ENCODE measurements at places on chromosomes 3 and 15. TPM values are rescaled to one million over a fixed set of nuclear protein-coding genes. Genes with fewer than 3 reads are reported as not detected.

Gene GLDN
- total RNA-seq = not detected

Gene CD80
- total RNA-seq = not detected

Gene ARHGEF3
- 8.5 TPM for total RNA-seq

Gene ESYT3
- total RNA-seq = 0.54 TPM

Gene ERC2
- not detected for total RNA-seq

Gene ABHD14A
- 13.5 TPM for total RNA-seq

Gene NRG4
- 1.3 TPM for total RNA-seq

Gene PLCB2
- total RNA-seq = 0.55 TPM

Gene EPHB3
- total RNA-seq = 0.23 TPM

Gene KLHL40
- total RNA-seq = not detected

Gene CP
- total RNA-seq = 7.0 TPM

Gene GADL1
- total RNA-seq = not detected

Gene RASL12
- 0.15 TPM for total RNA-seq

Gene OR5K2
- not detected for total RNA-seq

Gene HCLS1
- not detected for total RNA-seq

Gene POLG
- 63.1 TPM for total RNA-seq

Gene ALPK3
- total RNA-seq = 0.31 TPM

Gene GOLGA8N
- 1.5 TPM for total RNA-seq

Gene CCDC174
- 13.6 TPM for total RNA-seq

Gene SERINC4
- total RNA-seq = not detected

Gene ZNF660
- not detected for total RNA-seq

Gene ROPN1
- not detected for total RNA-seq

Gene VWA5B2
- total RNA-seq = 0.38 TPM

Gene CCNB2
- 98.5 TPM for total RNA-seq

Gene FBXW12
- not detected for total RNA-seq

Gene SLC7A14
- not detected for total RNA-seq

Gene TRIM42
- total RNA-seq = not detected

Gene LRRC15
- total RNA-seq = 0.14 TPM

Gene COL6A5
- total RNA-seq = not detected

Gene GRK7
- total RNA-seq = not detected

Gene TUSC7
- not detected for total RNA-seq

Gene NEK10
- 1.2 TPM for total RNA-seq

Gene CD47
- total RNA-seq = 40.7 TPM

Gene TLR9
- total RNA-seq = not detected

Gene LARP6
- 74.0 TPM for total RNA-seq

Gene FAN1
- 13.1 TPM for total RNA-seq

Gene SPESP1
- not detected for total RNA-seq

Gene TPRG1
- total RNA-seq = 0.38 TPM

Gene RCCD1
- 23.9 TPM for total RNA-seq

Gene SERPINI2
- total RNA-seq = not detected

Gene AP3S2
- total RNA-seq = 36.0 TPM

Gene SLC27A2
- total RNA-seq = 42.0 TPM

Gene DGKG
- 7.6 TPM for total RNA-seq

Gene CDCP1
- total RNA-seq = 9.5 TPM

Gene CFAP92
- not detected for total RNA-seq

Gene PLCH1
- total RNA-seq = 0.94 TPM

Gene VGLL3
- total RNA-seq = 4.4 TPM

Gene KBTBD12
- total RNA-seq = not detected

Gene MESP2
- 0.95 TPM for total RNA-seq

Gene MESD
- 41.0 TPM for total RNA-seq

Gene CCDC39
- total RNA-seq = not detected

Gene RYR3
- total RNA-seq = 0.02 TPM

Gene PDZRN3
- total RNA-seq = not detected
